ENCODE measurements at places on chromosomes 7 and 10. TPM values are rescaled to one million over a fixed set of nuclear protein-coding genes. Genes with fewer than 3 reads are reported as not detected.
A peak's percentile ranks its signal among the peaks of the same experiment; 100 is the strongest.

The SHTN1 gene
- total RNA-seq = 8.6 TPM

The MMP21 gene
- 1.2 TPM for total RNA-seq

The TFR2 gene
- total RNA-seq = 0.30 TPM

- no peak overlapping the region for H3K4me3 ChIP-seq
- DNase-seq = no peak
- H3K27ac ChIP-seq = no peak overlapping the region
- H3K4me1 ChIP-seq = no peaks in the 10 kb centered on the region
- H3K36me3 ChIP-seq = no peaks in the 10 kb centered on the region
These were observed 13.1 kb downstream of the PHTF2 start for GRCh38 chr7:77811516-77812289.

DNA sequence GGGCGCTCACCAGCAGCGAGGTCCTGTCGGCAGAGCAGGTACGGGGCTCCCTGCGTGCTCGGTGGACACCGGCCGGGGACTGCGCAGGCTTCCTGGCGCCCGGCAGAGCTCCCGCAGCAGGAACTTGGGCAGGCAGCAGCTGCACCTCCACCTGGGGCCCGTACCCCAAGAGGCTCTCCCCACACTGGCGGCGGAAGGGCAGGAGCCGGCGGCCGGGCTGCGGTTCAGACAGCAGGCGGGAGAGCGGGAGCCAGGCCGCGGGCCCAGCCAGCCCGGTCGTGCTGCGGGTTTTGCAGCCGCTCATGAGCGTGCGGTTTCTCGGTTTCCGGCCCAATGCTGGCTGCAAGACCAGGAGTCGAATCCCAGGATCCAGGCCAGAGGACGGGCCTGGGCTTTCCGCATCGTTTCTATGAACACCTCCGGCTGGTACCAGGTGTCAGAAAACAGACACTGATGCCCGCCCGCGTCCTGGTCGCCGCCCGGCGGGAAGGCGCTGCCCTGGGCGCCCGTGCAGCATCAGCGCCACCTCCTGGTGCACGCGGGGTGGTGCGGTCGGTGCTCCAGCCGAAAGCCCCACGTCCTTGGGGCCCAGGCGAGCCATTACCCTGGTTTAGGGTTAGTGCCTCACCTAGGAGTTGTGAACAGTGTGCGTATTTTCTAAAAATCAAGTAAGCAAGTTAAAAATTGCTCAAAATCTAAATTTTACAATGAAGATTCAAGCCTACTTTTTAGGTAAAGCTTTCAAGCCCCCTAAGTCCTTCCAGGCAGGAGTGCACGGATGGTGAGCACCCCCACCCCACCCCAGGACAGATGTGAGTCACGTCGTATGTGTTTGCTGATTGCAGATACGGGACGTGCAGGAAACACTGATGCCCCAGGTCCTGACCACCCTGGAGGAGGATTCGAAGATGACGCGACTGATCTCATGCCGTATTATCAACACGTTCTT lies 47.4 kb upstream of the PRKAR1B start:
- H3K27me3 ChIP-seq = no peaks in the 10 kb centered on the region
- no peak overlapping the region for H3K4me3 ChIP-seq
- no peak overlapping the region for H3K27ac ChIP-seq
- no peak for DNase-seq
- no peaks in the 10 kb centered on the region for H3K36me3 ChIP-seq

GRCh38 chr7:34062826-34063225 lies 157.5 kb downstream of the BMPER start:
- peaks cover 10% of the 10 kb centered on the region for H3K4me1 ChIP-seq
- DNase-seq = no peak
- no peaks in the 10 kb centered on the region for H3K27me3 ChIP-seq
- H3K36me3 ChIP-seq = no peaks in the 10 kb centered on the region

- H3K4me3 ChIP-seq = no peak overlapping the region
- H3K27me3 ChIP-seq = no peaks in the 10 kb centered on the region
These were observed 41.6 kb downstream of the PDSS1 start for GRCh38 chr10:26739071-26739631.

GRCh38 chr7:11751315-11751714 lies 80.7 kb downstream of the THSD7A start:
- no peak overlapping the region for H3K4me3 ChIP-seq
- no peaks in the 10 kb centered on the region for H3K27me3 ChIP-seq
- H3K4me1 ChIP-seq = no peaks in the 10 kb centered on the region
- no peak for DNase-seq
- H3K27ac ChIP-seq = no peak overlapping the region

DNA sequence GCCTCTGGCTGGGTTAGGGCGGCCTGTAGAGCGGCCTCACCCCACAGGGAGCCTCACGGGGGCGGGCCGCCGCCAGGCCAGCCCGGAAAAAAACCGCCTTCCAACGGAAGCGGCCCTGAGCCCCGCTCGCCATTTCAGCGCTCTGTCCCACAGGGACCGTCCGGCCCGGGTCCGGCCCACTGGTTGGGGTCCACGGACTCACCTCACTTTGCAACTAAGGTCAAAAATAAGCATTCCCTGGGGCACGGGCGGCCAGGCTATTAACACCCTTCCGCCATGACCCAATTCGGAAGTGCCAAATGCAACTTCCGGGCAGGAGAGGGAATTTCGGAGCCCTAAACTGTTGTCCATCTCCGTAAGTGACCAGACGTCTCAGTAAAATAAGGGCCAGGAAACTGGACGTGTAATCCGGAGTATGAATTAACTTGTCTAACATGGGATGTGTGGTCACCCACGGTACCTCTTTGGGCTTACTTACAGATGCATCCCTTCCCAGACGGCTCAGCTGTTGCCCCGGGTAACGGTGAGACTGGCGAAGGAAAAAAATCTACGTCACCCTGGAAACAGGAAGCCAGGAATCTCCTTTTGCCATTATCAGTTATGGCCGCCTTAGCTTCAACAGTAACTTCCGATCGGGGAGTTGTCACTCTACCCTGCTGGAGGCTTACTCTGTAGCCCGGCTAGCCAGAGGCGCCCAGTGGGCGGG lies at the start of gene BBIP1:
Gene BBIP1 (minus strand): TSS at position 538 of the 706 bp plus-strand sequence. CDS start 1,023 bp downstream, outside the sequence.
- H3K36me3 ChIP-seq = no peaks in the 10 kb centered on the region
- peak within 1 kb of the TSS; percentile 97 for H3K27ac ChIP-seq
- peaks cover under 1% of the 10 kb centered on the region for H3K4me1 ChIP-seq
- peak within 1 kb of the TSS; percentile 90 for H3K4me3 ChIP-seq

Data from ovary (tissue), 10 donors.